Stimulated activated CD8-positive, alpha-beta memory T cell treated with anti-CD3 and anti-CD28 coated beads, Interleukin-2, amount 100 ng/mL, for 1 hour (primary cell): ENCODE measurements at places on chromosomes 16 and 17.

DNA sequence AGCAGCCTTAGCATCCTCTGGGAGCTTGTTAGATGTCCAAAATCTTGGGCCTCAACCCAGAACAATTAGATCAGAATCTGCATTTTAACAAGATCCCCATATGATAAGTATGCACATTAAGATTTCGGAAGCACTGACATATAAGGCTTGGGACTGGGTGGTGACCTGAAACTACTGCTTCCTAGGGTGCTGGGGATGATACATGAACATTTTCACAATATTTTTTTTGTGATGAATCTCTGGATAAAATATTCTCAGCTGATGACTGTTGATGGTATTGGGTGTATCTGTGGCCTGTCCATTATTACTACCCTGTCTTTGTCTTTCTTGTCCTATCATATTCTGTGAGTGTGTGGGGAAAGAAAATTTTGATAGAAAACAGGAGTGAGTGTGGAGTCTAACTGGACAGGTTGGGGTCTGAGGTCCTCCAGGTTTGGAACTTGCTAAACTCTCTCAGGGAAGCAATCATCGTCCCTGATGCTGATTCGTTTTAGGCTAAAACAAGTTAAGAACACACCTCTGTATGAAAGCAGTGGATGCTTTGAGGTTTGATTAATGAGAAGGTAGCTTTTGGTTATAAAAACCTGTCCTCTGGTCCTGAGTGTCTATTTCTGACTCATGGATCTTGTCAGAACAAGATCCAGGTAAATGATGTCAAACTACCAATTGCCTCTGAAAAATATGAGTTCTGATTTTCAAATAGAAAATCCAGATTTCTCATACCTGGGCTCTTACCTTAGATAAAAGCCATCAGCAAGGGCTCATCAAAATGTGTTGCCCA, 23.2 kb downstream of the KRT23 start:
- no peak for DNase-seq

- no peak for DNase-seq
Measured at GRCh38 chr17:79408251-79408650, 202.6 kb downstream of the RBFOX3 start.

DNA sequence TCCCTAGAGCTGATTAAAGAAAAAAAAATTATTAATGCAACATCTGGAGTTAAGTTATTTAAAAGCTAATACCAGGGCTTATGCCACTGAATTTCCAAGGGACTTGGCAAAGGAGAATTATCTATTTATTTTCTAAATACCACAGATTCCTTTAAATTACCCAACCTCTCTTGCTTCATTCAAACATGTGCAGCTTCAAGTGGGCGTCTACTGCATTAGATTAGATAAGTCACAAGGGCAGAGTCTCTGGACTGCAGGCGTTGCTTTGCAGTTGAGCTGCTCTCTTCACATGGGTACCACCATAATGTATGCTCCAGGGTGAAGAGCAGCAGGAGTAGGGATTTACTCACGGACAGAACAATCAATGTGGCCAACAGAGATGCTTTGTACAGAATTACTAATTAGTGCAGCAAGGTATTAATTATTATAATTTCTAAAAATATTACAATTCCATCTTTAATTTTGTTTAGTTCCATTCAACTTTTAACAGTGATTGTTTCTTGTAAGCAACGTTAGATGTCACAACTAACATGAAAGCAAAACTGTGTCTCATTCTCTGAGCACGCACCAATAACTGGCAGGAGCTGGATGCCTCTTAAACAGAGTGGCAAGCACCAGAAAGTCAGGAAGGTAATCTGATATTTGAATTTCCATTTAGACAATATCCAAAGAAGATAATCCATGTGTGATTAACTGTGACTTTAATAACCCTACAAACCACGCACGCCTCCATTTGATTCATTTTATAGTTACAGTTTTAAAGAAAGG, 214.2 kb downstream of the STX8 start:
- DNase-seq: no peak

DNA sequence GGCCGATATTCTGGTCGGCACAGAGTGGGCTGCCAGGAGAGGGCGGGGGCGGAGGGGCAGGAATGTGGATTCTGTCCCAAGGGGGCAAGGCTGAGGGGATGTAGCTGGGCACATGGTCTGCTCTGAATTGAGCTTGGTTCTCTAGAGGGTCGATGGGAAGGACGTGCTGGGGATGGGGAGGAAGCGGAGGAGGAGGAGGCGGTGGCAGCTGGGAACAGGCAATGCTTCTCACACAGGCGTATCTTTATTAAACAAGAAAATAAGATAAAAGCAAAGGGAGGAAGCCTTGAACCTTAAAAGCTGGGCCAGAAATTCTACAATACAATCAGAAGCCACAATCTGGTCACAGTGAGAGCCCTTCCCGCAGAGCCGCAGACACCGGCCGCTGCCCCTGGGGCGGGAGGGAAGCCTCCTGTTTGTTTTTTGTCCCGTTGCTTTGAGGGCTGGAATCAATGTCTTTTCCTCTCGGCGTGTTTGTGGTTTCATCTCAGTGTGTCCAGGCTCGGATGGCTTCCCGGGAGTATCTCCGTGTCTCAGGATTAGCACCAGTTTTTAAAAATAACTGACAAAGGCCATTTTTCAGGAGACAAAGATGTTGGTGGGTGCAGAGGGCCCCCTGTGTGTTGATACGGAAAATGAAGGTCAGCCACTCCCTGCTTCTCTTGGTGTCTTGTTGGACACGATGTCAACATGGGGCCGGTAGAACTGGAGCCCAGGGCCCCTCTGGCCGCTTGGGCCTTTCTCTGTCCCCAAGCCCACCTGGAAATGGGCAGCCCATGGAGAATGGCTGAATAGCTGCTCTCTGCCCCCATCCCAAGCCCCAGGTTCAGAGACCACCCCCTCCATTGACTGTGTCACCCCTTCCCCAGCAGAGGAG, 12.3 kb upstream of the SLC7A5 start:
- no peak for DNase-seq

DNA sequence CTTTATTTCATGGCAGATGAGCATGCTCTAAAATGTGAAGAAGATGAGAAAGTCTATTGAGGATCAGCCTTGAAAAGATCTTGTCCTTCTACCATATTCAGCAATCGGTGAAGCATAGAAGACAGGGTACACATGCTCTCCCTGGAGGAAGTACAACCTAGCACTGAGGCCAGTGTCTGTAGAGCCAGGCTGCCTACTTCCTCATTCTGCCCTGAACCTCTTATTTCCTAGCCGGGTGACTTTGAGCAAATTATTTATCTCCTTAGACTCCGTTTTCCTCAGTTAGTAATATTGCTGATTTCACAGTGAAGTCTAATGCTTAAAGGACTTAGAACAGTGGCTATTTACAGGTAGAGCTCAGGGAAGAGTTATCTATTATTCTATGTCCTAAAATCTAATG, 58.4 kb downstream of the TMEM100 start:
- no peak for DNase-seq

DNA sequence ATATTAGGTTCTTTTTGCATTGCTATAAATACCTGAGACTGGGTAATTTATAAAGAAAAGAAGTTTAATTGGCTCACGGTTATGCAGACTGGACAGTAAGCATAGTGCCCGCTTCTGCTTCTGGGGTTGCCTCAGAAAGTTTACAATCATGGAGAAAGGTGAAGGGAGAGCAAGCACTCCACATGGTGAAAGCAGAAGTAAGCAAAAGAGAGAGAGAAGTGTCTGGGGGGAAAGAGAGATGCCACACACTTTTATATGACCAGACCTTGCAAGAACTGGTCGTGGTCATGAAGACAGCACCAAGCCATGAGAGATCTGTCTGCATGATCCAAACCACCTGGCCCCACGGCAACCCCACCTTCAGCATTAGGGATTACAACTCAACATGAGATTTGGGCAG, 45.4 kb downstream of the KCNJ16 start:
- DNase-seq: no peak

GRCh38 chr17:42182927-42183734, 2.1 kb downstream of the HCRT start:
- no peak for DNase-seq
